NCI-H1694 (cell line): ENCODE measurements at places on chromosomes 1 and 21.

DNA sequence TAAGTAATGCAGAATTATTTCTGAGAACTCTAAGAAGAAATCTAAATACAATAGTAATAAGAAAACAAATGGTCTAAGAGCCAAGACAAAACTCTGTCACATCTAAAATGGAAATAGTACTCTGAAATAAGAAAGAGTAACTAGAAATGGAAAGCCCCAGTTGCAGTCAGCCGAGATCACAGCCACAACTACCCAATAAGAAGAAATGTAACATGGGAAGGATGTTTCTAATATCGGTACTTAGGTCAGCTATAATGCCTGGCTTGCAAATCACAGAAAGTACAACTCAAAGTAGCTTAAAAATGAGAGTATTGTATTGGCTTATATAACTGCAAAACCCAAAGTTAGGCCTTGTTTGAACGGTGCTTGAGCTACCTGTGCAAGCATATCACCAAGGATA lies 58.6 kb upstream of the USP25 start:
- DNase-seq: no peak

DNA sequence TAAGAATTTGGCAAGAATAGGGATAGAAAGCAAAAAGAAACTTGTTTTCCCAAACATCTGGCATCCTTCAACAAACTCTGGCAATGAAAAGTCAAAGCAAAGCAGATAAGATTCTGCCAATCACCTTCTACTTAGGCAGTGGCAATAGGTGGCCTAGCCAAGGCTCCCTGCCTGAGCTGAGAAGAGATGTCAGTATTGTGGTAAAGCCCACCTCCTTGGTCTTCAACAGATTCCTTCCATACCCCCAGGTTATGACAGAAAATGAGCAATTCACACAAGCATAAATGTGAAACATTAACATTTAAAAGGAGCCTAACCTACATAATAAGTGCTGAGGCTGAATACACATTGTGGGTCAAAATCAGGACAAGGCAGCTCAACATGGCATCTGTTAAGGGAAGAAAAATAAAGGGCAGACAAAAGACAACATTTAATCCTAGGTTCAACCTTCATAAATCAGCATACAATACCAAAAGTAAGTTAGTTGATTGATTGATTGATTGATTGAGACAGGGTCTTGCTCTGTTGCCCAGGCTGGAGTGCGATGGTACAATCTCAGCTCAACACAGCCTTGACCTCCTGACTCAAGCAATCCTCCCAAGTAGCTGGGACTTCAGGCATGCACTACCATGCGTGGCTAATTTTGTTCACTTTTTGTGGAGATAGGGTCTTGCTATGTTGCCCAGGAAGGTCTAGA lies 123.1 kb downstream of the AKT3 start:
- no peak for DNase-seq

DNA sequence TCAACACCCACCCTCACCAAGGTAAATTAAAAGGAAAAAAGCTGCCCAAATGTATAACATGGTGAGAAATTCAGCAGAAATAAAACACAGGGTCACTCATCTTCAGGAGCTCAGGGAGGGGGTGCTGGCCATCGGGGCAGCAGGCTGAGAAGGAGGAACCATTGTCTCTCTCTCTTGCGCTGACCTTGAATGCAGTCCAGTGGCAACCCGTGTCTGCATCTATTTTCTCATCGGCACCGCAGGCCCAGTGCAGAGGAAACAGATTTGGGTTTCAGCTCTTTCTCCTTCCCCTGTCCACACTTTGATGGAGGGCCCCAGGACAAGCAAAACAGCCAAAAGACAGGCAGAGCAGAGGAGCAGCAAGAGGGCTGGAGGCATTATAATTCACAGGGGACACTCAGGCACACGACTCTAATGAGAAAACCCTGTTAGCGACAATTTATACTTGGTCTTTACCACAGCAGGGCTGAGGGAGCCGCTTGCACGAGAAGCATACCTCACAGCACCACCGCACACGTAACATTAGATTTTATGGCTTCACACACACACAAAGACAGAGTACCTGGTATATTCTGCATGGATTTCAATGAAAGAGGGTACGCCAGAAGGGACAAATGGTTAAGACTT lies 18.6 kb downstream of the MKNK1 start:
- no peak for DNase-seq

- DNase-seq: no peak
These were observed 759 bp downstream of the SMYD3 start for GRCh38 chr1:246506367-246506673.

DNA sequence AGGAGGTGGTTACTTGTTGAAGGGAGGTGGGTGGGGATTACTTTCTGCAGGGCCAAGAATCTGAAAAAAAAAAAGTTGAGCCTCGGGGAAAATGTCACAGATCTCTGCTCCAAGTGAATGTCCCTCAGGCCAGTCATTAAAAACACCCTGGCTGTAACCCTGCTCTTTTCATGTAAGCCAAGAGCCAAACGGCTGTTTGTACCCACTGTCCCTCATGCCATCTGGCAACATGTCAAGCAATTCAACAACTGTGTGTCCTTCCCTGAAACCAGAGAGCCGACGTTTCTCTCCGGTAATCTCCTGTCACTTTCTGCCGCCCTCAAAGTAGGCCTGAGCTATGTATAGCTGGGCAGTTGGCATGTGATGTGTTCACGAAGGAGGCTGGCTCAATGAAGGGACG lies 14.7 kb downstream of the CASQ2 start:
- DNase-seq: no peak

DNA sequence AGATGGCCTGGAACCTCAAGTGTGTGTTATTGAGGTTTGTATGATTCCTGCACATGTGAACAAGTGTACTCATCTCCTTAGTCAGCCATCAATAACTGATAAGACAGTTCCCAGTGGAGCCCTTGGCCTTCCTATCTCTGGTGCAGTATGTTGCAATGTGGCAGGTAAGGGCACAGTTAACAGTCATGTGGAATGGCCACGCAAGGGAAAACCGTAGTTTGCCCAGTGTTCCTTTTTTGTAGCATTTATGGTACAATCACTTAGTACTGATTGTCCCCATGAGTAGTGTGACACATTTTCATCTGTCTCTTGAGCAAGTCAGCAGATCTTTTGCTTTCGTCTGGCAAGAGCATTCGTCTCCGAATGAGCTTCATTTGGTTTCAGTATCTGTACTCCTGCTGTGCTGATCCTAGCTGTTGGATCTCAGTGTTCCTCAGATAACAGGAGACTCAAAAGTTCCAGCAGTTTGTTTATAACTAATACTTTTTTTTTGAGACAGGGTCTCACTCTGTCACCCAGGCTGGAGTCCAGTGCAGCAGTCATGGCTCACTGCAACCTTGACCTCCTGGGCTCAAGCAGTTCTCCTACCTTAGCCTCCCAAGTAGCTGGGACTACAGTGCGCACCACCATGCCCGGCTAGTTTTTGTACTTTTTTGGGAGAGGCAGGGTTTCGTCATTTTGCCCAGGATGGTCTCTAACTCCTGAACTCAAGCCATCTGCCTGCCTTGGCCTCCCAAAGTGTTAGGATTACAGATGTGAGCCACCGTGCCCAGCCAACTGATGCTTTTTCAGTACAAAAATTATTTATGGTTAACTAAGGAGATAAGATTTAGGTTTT lies 8.2 kb downstream of the CTPS1 start:
- no peak for DNase-seq

DNA sequence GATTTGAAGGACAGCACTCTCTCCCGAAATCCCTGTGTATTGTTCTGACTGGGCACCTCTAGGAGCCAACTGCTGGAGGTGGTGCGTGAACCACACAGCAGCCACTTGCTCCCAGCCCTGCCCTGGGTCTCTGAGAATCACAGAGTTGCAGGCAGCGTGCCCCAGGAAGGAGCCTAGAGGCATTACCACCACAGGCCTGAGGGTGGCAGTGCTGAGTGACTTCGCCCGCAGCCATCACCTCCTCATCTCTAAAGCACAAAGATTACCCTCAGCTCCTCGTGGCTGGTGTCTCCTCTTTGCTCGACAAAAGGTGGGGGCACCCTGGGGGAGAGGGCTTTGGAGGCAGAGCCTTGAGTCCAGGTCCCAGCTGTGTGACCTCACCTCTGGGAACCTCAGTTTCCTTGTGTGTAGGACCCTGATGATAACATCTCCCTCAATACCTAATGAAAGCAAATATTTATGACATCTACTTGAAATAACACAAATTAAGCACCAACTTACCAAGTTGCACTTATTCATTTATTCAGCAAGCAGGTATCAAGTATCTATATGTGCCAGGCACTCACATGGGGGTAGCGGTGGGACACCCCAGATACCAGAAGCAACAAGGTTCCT lies 86.3 kb downstream of the VWA5B1 start:
- DNase-seq: peak; percentile 46

GRCh38 chr1:210438928-210439841 lies 110.5 kb downstream of the HHAT start:
- no peak for DNase-seq

- peak; percentile 25 for DNase-seq
These were observed 27.6 kb downstream of the CD244 start for GRCh38 chr1:160834945-160835565.

GRCh38 chr21:34517491-34518245 lies 5.7 kb upstream of the KCNE1 start:
- DNase-seq: no peak

GRCh38 chr21:19999369-20000272 lies 998.6 kb upstream of the NCAM2 start:
- no peak for DNase-seq

- no peak for DNase-seq
These were observed 3.0 kb downstream of the FCAMR start for GRCh38 chr1:206967096-206967849.

DNA sequence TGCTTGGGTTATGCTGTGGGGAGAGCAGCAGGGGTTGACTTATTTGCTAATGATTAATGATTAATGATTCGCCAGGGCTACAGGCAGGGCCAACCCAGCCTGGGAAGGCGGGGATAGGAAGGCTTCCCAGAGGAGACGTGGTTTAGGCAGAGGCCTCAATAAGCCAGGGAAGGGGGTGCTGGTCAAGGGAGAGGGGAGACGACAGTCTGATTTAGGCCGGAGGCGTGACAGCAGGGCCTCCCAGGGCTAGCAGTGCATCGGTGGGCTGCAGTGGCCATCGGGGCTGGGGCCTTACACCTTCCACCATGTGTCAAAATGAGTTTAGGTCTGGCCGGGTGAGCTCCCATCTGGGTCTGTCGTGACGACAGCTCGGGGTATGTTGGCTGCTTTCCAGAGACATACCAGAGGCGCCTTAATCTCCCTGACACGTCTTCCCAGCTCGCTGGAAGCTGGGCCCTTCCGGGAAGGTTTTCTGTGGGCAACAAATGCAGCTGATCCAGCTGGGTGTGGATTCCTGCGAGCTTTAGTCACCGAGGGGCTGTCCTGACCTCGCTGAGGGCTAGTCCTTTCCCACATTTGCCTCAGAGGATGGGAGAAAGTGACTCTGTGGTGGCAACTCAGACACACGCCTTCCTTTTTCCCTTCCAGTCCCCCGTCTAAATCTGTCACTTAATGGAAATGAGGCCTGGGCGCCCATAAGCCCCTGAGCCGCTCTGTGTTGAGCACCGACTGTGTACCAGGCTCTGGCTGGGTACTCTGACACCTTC lies 3.7 kb upstream of the SLC1A7 start:
- peak; percentile 32 for DNase-seq

GRCh38 chr1:163745204-163745603 lies 423.4 kb downstream of the NUF2 start:
- no peak for DNase-seq

DNA sequence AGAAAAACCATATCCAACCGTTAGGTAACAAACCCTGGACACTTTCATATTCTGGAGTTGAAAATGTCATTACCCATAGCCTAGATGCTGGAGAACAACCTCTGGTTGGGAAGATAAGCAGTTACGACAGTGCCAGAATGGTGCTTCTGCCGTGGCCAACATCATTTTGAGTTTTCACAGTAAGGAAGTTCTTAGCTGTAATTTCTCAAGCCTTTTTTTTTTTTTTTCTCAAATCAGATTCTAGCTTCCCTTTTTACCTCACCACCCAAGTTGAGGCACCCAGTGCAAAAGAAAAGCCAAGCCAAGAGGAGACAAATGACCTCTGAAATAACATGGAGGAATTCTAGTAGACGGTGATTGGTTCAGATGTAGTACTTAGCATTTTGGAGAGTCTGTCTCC lies 21.8 kb downstream of the PPT1 start:
- DNase-seq: no peak

GRCh38 chr21:36330904-36331303 lies 10.9 kb downstream of the MORC3 start:
- peak; percentile 55 for DNase-seq

GRCh38 chr1:152458384-152459185 lies 44.5 kb upstream of the CRNN start:
- peak; percentile 74 for DNase-seq

DNA sequence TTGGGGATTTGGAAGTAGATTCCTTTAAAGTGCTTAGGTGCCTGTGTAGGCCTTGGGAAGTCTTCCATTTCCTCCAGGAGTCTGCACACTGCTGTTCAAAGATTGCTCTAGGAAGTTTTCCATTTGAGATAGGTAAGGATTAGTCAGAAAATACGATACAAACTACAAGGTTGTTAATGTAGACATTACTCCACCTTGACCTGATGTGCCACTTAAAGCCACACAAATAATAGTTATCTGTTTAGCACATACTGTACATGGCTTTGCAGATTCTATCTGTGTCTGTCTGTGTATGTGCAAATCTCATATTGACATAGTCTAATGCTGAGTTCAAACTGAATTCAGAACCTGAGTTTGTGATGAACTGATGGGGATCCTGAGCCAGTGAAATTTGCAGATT lies 118.4 kb downstream of the RHOU start:
- DNase-seq: no peak

GRCh38 chr1:46528297-46528955 lies 23.0 kb downstream of the KNCN start:
- DNase-seq: no peak

DNA sequence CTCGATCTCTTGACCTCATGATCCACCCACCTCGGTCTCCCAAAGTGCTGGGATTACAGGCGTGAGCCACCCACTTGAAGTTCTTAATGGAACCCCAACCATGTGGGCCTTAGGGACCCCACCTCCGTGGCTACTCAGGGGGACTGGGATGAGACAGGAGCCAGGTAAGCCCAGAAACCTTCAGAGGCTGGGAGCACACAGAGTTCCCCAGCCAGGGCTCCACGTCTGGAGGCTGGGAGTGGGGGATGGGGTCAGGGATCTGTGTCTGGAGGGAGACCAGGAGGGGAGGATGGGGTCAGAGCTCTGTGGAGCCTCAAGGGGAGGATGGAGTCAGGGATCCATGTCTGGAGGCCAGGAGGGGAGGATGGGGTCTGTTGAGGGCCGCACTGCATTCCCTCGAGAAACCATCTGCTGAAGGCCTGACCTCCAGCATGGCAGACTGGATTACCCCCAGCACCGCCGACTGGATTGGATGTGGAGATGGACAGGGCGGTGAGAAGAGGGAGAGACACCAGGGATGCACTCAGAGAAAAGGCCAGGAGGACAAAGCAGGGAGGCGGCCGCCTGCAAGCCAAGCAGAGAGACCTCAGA lies 2.1 kb upstream of the FTCD start:
- DNase-seq: no peak
